NCI-H1436 (cell line): ENCODE measurements at places on chromosomes 16 and 17.

DNA sequence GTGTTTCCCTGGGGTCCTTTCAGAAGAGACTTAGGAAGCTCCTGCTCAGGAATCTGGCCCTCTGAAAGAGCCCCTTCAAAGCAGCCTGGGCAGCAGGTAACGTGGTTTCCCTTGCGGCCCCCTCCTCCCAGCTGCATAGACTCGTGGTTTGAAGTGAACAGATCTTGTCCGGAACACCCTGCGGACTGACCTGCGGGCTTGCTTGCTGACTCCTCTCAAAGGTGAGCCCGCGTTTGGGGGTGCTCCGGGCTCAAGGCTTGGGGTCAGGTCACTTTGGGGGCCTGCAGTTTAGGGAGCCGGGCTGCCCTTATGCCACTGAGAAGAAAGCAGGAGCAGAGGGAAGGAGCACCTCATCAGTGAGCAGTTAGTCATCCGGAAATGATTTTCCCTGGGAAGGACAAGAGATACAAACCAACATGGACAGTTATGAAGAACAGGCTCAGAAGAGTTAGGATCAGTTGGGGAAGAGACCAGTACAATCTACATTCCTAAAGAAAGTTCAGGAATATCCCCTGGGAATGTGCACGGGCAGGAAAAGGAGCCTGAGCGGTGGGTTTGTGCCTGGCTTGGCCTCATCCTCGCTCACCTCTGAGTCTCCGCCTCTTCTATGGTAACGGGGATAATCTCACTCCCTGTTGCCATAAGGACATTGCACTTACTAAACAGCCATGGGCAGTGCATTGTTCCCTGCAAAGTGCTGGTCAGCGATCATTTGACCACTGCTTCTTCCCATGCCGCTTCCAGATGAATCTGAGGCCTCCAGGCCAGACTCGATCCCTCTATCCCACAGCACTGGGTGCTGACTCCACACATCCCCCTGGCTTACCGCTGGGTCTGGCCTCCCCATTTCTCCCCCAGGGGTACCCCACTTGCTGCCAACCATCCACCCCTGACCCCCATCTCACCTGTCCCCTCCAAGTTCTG, 10.0 kb downstream of the LDHD start:
- DNase-seq: no peak

- no peak for DNase-seq
Observed at GRCh38 chr17:834136-834535, 52.0 kb downstream of the MRM3 start.

DNA sequence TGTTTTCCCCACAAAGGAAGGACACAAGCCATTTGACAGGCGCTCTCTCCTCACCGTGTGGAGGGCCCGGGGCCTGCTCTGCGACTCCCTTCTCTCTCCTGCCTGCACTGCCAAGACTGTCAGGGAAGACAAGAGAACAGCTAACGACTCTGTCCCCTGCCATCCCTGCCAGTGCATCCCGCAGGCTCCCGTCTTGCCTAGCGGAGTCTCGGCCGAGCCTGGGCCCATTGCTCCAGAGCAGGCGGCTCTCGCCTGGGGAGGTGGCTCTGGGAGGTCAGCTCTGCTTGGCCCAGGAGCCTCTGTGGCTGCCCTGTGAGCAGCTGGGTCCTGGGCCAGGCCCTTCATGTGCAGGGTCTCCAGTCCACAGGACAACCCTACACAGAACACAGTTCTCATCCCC, 53.0 kb downstream of the WNT3 start:
- DNase-seq: no peak

DNA sequence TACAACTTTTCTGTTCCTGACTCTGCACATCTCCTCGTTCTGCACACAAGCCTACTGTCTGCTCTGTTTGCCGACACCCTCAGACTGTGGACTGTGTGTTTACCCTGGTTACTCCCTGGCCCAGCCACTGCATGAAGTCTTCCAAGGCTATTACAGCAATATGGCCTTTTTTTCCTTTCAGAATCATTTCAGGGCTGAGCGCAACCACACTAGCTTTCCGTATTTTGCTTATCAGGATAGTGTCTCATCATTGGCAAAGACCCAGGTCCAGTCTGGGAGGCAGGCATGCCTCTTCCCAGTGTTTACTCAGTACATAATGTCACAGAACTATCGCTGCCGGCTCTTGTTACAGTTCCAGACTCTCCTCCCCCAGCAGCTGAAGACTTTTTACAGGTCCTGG, 10.1 kb downstream of the DNAH9 start:
- no peak for DNase-seq
